Activated CD8-positive, alpha-beta T cell treated with anti-CD3 and anti-CD28 coated beads, Interleukin-2, amount 10 ng/mL, durations not matched to agents 7 days and 5 days (primary cell): ENCODE measurements at places on chromosomes 2 and 18. TPM values are rescaled to one million over a fixed set of nuclear protein-coding genes. Genes with fewer than 3 reads are reported as not detected.

KCNS3 gene
- not detected for total RNA-seq

CENPO gene
- 53.9 TPM for total RNA-seq

SF3B6 gene
- total RNA-seq: 94.6 TPM

SLC16A14 gene
- 0.61 TPM for total RNA-seq

TBC1D8 gene
- 0.29 TPM for total RNA-seq

LMAN2L gene
- total RNA-seq: 7.9 TPM

WDPCP gene
- 7.6 TPM for total RNA-seq

KDSR gene
- total RNA-seq: 38.2 TPM
